ENCODE measurements at places on chromosomes 7 and 10. TPM values are rescaled to one million over a fixed set of nuclear protein-coding genes. Genes with fewer than 3 reads are reported as not detected.

GRCh38 chr7:129925416-129926002 is 27.3 kb downstream of the UBE2H start:
- no peak for DNase-seq

MARCHF5 gene
- 18.9 TPM for total RNA-seq

DNA sequence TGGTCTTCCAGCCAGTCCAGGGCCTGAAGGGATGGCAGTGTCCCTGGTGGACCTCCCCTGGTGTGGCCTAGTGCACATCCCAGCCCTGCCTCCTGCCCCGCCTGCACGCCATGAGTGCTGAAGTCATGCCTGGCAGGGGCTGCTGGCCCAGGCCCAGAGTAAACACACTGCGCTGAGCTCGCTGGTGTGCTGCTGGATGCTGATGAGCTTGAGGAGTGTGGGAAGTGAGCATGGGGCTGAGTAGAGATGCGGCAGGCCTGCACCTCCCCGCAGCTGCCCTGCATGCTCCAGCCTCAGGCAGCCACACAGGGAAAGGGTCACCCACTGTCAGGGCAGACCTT is 43.2 kb downstream of the HTRA1 start:
- no peak for DNase-seq

SEPTIN7 gene
- total RNA-seq = 151 TPM

DNA sequence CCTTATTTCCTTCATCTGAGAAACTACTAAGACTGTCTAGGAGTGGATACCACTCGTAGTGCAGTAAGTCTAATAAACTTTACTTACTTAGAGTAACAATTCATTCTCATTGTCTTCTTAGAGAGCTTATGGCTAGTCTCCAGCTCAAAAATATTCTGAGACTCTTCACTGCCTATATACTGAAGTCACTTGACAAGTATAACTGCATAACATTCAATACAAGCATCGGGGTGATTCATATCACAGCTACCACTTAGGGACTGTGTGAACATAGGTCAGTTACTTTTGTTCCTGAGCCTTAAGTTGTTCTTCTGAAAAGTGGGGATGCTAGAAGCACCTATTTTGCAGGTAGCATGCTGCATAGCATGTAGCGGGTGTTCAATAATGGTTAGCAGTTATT is 111.0 kb downstream of the HTR7 start:
- no peak for DNase-seq
